ENCODE measurements at places on chromosomes 3 and 15.

GRCh38 chr3:101200461-101200860 lies 119.9 kb downstream of the IMPG2 start:
- no peak for DNase-seq

- DNase-seq: no peak
Observed at GRCh38 chr15:52651114-52651513, 28.1 kb downstream of the ATOSA start.

DNA sequence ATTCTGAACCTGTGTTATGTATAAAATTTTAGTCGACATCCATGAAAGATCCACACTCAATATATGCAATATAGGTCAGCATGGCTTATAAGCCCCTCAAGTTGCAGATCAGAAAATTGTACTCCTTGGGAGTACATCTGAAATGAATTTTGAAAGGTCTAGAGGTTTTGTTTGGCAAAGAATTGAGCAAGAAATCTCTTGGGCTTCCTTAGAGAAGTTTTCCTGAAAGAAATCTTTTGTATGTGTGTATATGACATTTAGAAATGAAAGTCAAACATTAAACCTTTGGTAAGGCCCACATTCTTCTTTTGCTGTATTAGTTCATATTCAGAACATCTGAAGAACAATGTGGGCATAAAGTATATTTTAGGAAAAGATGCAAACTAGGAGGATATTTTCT lies 1006.6 kb downstream of the NAALADL2 start:
- no peak for DNase-seq

DNA sequence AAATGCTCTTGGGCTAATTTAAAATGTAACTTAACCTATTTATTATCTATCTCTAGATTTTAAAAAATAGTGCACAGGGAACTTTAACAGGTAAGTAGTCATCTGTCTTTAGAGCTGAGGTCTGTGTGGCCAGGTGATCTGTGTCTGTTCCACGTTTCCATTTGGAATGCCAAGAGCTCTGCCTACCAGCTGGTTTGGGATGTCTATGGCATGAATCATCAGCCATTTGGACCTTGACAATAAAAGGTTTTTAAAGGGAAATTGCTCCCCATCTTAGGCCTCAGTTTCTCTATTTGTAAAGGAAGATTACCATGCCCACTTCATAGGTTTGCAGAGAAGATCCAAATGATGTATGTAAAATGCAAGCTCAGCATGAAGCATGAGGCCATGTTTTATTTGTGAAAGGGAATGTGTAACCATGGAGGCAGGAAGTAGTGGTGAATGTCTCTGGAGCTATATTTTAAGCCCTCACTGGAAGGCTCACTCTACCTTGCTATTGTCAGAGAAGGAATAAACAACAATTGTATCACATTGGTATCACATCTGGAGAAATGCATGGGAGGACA lies 548.1 kb upstream of the LMCD1 start:
- DNase-seq: no peak

DNA sequence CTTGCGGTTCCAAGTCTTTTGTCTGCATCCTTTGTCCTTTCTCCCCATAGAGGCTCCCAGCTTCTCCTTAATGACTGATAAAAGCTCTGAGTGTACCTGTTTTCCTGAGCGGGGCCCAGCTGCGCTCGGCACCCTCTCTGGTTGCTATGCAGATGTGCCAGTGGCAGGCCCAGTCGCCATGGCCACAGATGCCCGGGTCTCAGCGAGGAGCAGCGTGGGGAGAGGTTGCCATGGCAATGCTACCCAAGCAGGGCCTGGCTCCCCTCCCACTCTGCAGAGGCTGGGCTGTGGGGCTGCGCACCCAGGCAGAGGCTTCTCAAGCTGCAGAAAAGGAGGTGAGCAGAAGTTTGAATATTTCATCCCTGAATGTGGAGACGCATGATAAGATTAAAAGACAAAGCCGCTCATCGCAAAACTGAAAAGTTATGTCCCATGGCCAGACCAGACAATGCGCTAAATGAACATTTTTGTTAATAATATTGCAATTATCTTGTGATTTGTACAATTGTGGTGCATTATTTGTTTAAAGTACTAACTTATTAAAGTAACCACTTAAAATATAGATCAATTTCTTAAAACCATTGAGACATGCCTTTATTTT lies 66.1 kb downstream of the TPRA1 start:
- no peak for DNase-seq

GRCh38 chr3:177069514-177070329 lies 127.6 kb downstream of the TBL1XR1 start:
- no peak for DNase-seq

GRCh38 chr15:75814794-75815193 lies 28.5 kb upstream of the UBE2Q2 start:
- no peak for DNase-seq

DNA sequence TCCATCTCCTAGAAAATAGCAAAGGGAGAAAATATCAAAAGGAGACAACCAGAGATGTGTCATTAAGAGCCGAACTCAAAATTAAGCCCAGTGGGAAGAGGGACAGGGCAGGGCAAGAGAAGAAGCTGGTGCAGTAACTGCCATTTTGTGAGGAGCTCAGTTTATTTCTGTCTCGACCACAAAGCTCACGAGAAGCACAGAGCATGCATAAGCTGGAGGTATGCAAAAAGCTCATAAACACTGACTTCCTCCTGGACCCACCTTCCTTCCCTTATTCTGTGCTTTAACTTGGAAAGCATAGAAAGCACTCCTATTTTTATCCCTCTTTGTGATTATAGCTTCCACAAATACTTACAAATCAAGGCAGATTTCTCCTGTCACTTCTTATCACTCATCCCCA lies 81.3 kb downstream of the DGKG start:
- no peak for DNase-seq

DNA sequence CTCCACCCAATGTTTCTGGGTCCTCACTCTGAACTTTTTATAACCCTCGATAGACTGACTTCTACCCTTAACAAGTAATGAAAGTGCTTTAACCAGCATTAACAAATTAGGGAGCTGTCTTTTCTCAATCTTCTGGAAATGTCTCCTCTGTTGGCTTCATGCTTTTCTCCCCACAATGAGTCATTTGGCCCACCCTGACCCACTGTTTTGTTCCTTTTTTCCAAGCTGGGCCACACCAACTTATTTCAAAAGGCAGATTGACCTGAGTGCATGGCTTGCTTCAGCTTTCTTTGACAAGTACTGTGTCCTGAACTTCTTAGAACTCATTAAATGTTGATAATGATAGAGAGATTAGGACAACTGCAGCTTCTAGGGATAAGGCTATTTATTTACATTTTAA lies 199.6 kb upstream of the SEMA6D start:
- DNase-seq: no peak

GRCh38 chr3:150765949-150766720 lies 3.2 kb upstream of the SIAH2 start:
- DNase-seq: no peak

GRCh38 chr3:11230125-11230524 lies 42.1 kb upstream of the ATG7 start:
- DNase-seq: no peak

DNA sequence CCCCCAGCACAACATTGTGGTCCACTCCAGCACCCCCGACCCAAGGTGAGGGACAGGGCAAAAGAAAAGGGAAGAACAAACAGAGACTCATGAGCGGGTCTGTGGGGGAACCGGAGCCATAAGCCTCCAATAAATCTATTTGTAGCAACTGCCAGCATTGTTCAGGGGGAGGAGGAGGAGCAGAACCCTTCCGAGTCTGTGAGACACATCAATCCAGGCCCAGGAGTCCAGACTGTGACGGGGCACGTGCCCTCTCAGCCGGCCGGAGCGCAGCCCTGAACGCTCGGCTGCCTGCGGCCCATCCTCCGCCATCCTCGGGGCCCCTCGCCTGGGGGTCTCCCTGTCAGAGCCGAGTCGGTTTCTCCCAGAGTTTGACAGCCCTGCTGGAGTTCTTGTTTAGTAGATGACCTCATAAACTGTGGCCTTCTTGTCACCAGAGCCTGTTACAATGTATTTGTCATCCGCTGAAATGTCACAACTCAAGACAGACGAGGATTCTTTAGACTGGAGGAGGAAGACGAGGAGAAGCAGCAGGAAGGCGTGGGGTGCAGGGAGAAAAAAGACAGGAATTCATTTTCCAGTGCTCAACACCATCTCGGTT lies 47.9 kb downstream of the TLE3 start:
- no peak for DNase-seq

DNA sequence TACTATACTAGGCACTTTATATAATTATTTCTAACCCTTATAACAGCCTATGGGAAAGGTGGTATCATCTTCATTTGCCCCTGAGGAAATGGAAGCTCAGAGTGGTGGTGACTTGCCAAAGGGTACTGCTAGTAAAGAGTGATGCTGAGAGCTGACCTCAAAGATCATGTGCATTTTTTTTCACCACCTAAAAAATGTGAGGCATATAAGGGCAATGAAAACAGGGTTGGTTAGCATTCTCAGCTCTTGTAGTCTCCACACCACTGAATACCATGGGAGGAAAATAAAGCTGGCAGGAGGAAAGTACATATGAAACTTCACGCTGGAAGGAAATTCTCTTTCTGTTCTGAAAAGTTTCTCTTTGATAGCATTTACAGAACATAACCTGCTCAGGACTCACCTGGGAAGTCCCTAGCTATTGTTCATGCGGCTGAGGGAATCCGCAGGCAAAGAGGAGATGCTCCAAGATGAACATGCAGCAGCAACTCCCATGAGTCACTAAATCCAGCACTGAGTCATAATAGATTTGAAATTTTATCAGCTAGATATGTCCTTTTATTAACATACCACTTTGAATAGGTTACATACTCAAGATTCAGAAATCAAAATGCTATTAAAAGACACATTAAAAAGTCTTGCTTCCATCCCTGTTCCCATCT lies 17.3 kb downstream of the FAIM start:
- DNase-seq: no peak

GRCh38 chr15:63501256-63502089 lies 2.9 kb upstream of the USP3 start:
- peak; percentile 50 for DNase-seq

GRCh38 chr3:111863942-111864694 lies 5.1 kb downstream of the PHLDB2 start:
- DNase-seq: no peak

GRCh38 chr3:46893146-46893748 lies 15.7 kb downstream of the PTH1R start:
- DNase-seq: no peak

DNA sequence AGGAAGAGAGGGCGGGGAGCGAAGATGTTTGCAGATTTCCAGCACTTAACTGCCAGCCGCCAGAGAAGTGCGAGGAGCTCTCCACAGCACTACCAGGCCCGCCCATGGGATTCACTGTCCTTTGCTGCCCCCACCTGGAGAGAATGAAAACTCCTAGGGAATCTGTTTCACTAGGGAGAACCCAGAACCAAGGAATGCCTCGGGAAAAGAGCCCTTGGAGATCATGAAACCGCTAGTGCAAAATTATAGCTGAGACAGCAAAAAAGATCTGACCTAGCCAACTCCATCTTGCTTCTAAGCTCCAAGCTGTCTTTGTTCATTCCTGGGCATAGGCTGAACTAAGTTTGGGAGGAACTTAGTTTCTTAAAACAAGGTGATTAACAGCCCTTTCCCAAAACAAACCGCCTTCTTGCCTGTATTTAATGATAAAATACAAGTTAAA lies 82.6 kb upstream of the GCNT3 start:
- DNase-seq: peak; percentile 66

DNA sequence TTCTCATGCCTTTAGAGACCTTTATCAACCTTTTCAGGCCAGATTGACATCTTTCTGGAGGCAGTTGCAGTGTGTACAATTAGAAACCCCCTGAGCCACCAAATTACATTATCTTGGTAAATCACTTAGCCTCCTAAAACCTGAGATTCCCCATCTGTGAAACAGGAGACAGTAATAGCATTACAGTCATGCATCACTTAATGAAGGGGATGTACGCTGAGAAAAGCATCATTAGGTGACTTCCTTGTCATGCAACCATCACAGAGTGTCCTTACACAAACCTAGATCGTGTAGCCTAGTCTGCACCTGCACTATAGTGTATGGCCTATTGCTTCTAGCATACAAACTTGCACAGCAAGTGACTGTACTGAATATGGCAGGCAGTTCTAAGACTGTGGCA lies 400.8 kb upstream of the CNTN3 start:
- no peak for DNase-seq

DNA sequence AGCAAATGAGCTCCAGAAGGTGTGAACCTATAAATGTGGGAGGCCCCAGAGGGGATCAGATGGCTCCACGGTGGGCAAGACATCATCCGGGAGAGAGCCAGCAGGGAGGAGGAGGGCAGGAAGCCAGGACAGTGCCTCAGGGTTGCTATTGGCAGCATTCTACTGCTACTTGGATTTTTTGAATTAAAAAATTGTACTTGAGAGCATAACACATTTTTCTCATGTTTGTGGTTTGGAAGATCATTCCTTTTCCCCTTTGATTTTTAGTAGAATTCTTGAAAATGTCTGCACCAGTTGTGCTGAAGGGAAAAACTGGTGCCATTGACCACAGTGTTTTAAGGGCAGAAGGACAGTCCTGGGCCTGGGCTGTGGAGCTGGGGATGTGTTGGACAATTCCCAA lies 59.2 kb downstream of the LYZL4 start:
- DNase-seq: no peak

GRCh38 chr3:134840459-134840858 lies 45.4 kb downstream of the EPHB1 start:
- no peak for DNase-seq

GRCh38 chr3:25481386-25481785 lies 53.3 kb downstream of the RARB start:
- DNase-seq: no peak

DNA sequence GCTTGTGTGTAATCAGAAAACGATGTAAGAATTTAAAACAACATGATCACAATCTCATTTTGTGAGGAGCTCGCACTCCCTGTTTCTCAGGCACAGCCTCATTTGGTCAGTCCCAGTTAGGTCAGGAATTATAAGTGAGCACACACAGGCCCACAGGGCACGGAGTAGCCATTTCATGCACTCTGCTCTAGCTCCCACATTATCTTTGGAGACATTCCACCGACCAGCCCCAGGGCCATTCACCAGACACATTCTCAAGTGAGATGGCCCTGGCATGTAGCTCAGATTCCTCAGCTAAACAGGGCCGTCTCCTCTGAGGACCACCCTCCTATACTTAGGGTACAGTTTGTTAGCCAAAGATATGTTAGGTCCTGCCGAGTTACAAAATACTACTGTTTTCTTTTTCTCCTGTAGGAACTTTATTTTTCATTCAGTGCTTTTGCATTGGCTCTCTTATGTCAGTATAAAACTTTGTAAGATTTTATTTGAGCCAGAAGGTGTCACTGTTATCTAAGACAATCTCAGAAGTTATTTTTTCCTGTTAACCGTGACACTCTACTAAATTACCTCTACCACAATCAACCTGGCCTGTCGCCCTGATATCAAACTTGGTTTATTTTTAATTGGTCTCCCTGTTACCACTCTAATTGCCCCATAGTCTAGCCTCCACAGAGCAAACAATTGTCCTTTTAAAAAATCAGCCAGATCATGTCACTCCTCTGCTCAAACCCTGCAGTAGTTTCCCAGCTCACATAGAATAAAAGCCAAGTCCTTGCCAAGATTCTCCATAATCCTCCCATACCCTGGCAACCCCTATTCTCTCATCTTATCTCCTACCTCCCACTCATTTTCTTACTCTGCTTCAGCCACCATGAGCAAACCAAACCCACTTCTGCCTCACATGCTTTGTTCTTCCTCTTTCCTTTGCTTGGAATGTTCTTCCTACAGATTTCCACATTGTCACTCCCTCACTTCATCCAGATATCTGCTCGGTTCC lies 105.7 kb downstream of the PPP2R3A start:
- no peak for DNase-seq

- no peak for DNase-seq
Observed at GRCh38 chr3:72101494-72101893, 316.5 kb upstream of the PROK2 start.
